Smooth muscle cell of the umbilical artery (primary cell): ENCODE measurements at places on chromosomes 1 and 21. TPM values are rescaled to one million over a fixed set of nuclear protein-coding genes. Genes with fewer than 3 reads are reported as not detected.

Gene PUM1
- 52.3 and 76.7 TPM in 2 replicates for total RNA-seq

Gene FAM76A
- 11.8 and 12.2 TPM in 2 replicates for total RNA-seq

Gene TEKT2
- total RNA-seq, result not detected in 2 replicates

Gene THEM5
- total RNA-seq, result not detected in 2 replicates

Gene FCRL1
- not detected in 2 replicates for total RNA-seq

Gene CSDE1
- total RNA-seq, result 849 and 1,189 TPM in 2 replicates

Gene TCEA3
- total RNA-seq, result 9.8 and 13.9 TPM in 2 replicates

Gene GRIK3
- not detected in 2 replicates for total RNA-seq

Gene TLCD4
- 0.28 and 0.30 TPM in 2 replicates for total RNA-seq
